NCI-H460 (cell line): ENCODE measurements at places on chromosomes 2 and 18.

- no peak for DNase-seq
These were observed 25.3 kb downstream of the MMADHC start for GRCh38 chr2:149562324-149562723.

- DNase-seq = no peak
These were observed 129.3 kb upstream of the EPAS1 start for GRCh38 chr2:46167924-46168323.

DNA sequence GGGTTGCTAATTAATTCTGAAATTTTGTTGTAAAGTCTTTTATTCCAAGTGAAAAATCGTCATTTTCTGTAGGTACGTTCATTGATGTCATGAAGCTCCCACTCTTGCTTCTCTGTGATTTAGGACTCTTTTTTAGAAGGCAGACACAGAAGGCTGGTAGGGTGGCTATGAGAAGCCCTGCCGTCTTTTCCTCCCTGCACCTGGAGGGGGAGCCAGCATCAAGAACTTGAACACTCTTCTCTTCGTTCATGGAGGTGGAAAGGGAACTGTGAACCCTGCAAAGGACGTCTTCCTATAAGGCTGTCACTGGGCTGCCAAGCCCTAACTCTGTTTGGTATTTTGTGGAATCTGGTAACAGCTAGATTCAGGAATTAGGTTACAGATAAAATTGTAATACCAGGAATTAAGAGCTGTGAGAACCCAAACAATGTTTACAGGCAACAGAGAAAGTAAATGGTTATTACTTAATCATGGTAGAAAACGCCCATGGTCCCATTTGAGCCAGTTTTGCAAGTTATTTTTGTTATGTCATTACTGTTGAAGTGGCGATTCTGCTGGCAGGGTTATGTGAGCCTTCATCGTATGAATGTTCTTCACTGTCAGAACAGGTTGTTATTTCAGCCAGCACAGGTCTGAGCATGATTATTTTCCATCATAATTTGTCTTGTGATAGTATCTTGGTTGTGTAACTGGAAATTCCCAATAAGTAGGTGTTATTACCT, 112.2 kb downstream of the OSBPL6 start:
- DNase-seq = peak; percentile 48

GRCh38 chr2:71796174-71796593, 342.8 kb downstream of the DYSF start:
- no peak for DNase-seq

GRCh38 chr2:231549446-231550239, 19.4 kb upstream of the NMUR1 start:
- no peak for DNase-seq

GRCh38 chr2:136957044-136957443, 191.7 kb downstream of the THSD7B start:
- no peak for DNase-seq

DNA sequence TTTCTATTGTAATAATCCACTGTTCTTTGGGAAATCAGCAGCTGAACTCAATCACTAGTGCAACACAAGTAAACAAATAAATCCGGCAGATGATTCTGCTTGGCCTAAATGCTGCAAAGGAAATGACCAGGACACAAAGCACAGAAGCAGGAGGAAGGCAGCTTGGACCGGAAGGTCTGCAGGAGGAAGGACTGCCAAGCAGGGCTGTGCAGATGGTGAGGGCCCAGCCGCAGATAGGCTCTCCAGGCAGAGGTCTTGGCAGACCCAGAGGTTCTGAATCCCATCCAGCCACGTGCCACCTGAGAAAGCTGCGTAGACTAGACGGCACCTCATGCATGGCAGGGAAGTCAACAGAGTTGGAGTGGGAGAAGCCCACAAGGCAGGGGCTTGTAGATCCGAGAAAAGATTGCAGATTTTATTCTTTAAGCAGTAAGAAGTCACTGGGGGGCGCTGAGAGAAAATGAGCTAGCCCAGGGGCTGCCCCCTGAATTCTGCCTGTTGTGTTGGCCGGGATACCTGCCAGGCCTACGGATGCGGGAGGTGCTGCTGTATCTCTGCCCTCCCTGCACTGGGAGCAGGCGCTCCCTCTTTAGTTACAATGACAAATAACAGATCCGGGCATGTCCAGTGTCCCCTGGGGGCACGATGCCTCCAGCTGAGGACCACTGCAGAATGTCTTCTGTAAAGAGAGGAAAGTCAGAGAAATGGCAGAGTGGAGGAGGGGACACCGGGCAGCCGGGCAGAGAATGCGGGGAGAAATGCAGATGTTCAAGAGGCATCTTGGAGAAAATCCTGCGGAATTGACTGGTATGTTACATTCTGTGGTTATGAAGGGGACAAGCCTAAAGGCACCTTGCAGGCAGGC, 153.5 kb downstream of the PXDN start:
- no peak for DNase-seq

DNA sequence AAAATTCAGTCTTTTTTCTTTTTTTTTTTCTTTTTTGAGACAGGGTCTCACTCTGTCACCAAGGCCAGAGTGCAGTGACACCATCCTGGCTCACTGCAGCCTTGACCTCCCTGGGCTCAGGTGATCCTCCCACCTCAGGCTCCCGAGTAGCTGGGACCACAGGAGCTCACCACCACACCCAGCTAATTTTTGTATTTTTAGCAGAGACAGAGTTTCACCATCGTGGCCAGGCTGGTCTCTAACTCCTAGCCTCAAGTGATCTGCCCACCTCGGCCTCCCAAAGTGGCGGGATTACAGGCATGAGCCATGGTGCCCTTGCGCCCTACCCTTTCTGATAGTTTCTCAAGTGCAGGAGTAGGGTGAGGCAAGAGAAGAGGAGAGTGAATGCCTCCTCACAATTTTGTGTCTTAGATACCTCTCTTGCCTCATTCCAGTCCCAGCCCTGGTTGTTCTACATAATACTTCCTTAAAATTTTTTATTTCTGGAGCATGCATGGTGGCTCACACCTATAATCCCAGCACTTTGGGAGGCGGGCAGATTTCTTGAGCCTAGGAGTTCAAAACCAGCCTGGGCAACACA, 68.2 kb upstream of the CAB39 start:
- DNase-seq = no peak

DNA sequence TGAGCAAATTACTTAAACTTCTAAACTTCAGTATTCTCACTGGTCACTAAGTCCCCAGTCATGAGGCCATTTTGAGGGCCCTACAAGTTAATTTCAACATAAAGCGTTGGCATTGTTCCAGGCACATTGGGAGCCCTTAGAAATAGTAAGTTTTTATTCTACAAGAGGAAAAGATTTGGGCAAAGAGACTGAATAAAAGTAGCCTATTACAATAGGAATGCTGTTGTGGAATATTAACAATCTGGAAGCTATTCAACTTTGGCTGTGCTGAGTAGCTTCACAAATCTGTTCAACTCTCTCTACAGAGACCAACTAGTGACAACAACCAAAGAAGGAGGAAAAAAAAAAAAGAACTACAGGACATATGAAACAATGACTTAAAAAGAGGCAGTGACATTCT, 1287.5 kb upstream of the NXPH2 start:
- no peak for DNase-seq

DNA sequence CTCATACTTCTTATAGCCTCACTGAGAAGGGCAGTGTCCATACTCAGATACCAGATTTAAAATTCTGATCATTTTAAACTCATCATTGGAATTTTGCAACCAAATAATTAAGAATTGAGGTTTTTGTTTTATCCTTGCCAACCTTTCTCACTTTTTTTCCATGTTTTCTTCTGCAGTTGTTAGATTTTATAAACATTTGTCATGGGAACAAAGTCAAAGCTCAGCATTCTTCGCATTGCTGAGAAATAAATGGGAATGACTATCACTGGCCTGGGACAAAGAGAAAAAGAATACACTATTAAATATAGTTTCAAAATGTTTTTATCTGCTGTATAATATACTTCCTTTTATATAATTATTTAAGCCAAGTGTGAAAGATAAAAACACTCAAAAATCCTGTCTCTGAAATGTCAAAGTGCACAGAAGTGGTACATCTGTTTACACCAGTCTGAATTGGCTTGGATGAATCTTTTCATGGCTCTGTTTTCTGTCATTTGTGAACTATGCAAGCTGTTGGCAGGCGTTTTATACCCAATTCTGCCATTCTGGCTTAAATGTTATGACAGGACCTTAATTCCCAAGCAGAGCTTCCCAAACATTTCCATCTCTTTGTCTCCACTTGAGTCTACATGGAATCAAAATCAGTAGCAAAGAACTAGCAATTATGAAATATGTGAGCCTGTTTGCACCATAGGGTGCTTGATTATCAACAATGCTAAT, 249.3 kb upstream of the SYT4 start:
- no peak for DNase-seq

DNA sequence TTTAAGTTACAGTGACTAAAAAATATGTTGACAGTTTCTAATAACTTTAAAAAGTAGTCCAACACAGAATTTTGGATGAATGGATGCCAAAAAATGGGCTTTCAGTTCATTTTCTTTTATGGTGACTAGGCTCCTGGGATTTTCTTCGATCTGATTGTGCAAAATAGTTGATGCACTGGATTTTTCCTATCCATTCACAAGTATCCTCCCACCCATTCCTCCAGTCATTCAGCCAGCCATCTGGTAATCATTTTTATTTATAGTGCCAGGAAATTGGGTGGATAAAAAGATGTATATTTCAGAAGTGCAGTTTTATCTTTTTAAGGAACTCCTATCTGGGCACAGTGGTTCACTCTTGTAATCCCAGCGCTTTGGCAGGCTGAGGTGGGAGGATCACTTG, 175.1 kb downstream of the PTPRM start:
- no peak for DNase-seq

DNA sequence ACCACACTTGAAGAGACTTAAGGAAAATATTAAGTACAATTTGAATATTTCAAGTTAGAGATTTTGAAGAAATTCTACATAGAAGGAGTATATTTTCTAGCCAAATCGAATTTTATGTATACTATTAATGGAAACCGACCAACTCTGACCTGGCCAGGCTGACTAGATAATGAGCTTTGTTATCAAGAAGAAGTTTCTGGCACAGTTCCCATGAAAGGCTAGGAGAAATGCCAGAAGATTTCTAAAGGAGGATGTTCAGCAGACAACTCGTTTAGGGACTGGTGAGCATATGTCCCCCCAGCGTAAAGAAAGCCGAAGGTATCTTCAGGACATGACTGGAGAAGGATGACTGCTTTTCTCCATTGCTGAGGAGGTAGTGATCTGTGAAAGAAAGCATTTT, 127.3 kb downstream of the DIS3L2 start:
- DNase-seq = no peak

DNA sequence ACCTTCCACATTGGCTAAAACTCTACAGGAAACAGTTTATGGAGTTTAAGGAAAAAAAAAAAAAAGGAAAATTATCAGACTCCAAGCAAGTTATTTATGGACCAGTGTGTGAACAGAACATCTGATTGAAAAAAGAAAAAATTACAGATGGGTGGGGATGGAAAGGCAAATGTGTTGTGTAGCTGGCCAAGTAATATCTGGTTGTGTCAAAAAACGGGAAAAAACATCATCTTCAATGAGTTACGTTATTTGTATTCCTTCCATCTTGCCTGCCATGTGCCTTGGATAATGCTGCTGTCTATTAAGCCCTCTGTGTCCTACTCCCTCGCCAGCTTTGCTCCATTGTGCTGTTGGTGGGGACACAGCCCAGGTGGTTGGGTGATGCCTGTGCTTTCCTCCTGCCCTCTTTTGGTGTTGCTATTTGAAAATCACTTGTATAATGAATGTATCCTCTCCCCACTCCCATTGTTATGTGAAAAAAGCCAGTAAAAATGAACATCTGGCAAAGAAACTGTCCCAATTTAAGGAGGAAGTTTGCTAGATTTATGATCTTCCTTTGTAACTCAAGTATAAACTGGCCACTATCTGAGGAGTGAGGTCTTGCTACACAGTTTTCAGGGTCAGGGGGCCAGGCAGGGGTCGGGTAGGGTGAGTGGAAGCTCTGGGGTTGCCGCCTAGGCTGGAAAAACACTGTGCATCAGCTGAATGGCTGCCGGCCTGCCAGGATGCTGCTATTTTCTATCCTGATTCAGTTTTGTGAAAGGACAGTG, 155.9 kb downstream of the FMNL2 start:
- DNase-seq = no peak

DNA sequence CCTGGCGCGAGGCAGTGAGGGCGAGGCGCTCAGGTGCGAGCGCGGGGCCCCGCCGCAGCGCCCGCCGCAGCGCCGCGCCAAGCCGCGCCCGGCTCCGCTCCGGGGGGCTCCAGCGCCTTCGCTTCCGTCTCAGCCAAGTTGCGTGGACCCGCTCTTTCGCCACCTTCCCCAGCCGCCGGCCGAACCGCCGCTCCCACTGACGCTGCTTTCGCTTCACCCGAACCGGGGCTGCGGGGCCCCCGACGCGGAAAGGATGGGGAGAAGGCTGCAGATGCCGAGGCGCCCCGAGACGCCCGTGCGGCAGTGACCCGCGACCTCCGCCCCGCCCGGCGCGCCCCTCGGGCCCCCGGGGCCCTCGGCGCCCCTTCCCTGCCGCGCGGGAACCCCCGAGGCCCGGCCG, 328 bp upstream of the INHBB start:
- no peak for DNase-seq

GRCh38 chr18:74745633-74746403, 148.1 kb downstream of the ZNF407 start:
- peak; percentile 9 for DNase-seq

GRCh38 chr18:12637901-12638643, 19.8 kb downstream of the SPIRE1 start:
- DNase-seq = no peak

DNA sequence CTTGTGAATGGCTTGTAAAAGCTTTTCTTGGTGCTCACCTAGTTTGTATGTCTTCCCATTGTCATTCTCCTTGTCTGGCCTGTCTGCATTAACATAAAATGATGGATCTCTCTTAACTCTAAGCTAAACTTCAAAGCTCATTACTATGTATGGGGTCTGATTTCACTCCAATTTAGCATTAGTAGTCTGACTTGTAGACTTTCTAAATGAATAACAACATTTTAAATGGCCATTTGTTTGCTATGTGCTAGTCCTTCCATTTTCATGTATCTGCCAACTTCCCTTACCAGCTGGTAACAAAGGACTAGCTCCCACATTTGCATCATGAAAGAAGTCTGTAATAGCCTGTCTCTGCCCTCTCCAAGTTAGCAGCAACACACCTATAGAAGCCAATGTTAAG, 324.2 kb upstream of the RGPD4 start:
- DNase-seq = no peak

DNA sequence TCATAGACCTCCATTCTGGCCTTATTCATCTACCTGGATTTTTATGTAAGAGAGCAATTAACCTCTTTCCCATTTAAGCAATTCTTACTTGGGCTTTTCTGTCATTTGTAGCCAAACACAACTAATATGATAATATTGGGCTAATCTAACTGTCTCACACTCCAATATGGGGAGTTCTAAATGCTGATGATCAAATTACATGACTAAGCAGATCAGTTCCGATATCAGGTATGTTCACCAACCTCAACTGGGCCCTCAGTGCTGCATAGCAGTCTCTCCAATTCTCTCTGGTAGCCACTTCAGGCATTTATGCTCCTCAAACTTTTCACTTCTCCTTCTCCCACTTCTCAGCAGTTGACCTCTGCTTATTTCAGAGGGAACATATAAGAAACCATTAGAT, 61.0 kb upstream of the VPS54 start:
- no peak for DNase-seq

- no peak for DNase-seq
These were observed 158.3 kb downstream of the ZFP36L2 start for GRCh38 chr2:43068041-43068533.

- no peak for DNase-seq
These were observed 182.3 kb downstream of the FTCDNL1 start for GRCh38 chr2:199668645-199669044.

- DNase-seq = no peak
These were observed 95.2 kb downstream of the ZNF516 start for GRCh38 chr18:76399613-76400391.
